ENCODE measurements at places on chromosomes 4 and X.
A peak's percentile ranks its signal among the peaks of the same experiment; 100 is the strongest.

DNA sequence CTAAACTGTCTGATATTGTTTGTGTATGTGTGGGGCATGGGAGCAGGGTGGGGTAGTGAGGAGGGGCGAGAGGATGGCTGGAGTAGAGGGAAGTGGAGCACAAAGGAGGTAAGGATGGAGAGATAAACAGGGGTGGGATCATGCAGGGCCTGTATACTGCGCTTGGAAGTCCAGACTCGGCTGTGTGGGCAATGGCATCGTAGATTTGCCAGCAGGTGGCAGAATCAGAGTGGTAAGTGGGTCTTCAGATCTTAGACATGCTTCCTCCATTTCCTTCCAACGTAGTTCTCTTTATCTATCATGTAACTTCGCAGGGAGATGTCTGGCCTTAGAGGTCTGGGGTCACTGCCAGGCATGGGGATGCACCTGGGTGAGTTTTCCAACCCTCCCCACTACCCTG is 155.5 kb downstream of the PDGFRA start:
- peak; percentile 12 for DNase-seq

DNA sequence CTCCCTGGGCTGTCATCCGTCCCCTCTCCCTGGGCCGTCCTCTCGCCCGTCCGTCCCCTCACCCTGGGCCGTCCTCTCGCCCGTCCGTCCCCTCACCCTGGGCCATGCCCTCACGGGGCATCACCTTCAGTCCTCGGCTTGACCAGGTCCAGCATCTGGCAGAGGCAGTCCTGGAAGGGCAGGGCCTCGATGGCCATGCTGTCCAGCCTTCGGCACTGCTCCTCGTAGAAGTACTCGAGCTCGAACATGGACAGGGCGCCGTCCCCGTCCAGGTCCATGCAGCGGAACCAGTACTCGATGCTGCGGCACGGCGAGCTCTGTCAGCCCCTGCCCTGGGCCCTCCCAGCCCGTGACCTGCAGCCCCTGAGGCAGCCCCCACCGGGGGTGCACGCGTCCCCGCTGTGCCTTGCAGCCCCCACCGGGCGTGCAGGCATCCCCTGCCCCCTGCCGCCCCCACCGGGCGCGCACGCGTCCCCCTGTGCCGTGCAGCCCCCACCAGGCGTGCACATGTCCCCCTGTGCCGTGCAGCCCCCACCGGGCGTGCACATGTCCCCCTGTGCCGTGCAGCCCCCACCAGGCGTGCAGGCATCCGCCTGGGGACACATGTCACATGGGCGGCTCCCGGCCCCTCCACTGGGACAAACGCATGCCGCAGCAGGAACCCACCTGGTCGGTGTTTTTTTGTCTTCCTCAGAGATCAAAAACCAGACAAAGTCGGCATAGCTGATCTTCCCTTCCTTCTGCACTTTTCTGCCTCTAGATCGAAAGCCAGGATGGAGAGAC is 22.2 kb upstream of the GTPBP6 start:
- no peak for DNase-seq

- DNase-seq = no peak
Measured at GRCh38 chr4:77201857-77202256, 44.9 kb downstream of the CCNG2 start.

- DNase-seq = no peak
Measured at GRCh38 chr4:40940756-40941155, 191.0 kb downstream of the NSUN7 start.

GRCh38 chrX:118538386-118538785 is 42.8 kb downstream of the DOCK11 start:
- DNase-seq = no peak

- peak; percentile 69 for DNase-seq
Measured at GRCh38 chr4:114599903-114600552, 1.4 kb downstream of the UGT8 start.

GRCh38 chr4:61201961-61202637 is 2.0 kb downstream of the ADGRL3 start:
- DNase-seq = peak; percentile 76

- DNase-seq = no peak
Measured at GRCh38 chrX:134202561-134202960, 34.4 kb upstream of the CCDC160 start.

- no peak for DNase-seq
Measured at GRCh38 chr4:39812500-39812899, 114.6 kb downstream of the UBE2K start.

- no peak for DNase-seq
Measured at GRCh38 chr4:57344296-57344695, 234.1 kb upstream of the IGFBP7 start.
